ENCODE measurements at places on chromosomes 12 and 14. TPM values are rescaled to one million over a fixed set of nuclear protein-coding genes. Genes with fewer than 3 reads are reported as not detected.

DNA sequence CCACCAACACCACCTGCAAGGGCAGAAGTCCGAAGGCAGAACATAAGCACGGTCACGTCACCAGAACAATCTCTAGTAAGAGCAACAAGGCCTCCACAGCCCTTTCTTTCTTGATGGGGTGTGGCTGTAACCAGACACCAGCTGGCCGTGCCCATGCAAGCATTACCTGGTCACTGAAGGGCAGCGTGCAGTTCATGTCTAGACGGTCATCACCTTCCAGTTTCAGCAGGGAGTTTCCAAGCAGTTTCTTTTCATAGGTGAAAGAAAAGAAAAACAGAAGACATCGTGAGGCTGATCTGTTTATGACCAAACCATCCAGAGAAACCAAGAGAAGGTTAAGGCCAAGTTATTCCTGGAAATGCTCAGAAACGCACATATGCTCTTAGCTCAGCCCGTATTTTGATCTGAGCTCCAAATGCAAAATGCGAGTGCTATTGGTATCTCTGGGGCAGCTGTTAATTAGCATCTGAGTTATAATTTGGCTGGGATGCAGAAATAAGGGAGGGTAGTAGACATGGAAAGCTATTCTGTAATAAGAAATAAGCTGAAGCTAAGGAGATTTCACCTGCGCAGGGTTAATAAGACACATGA, 42.5 kb downstream of the PRKAB1 start:
- DNase-seq: no peak

DLGAP5 gene
- total RNA-seq: 75.4 TPM

KRT71 gene
- not detected for total RNA-seq

DNA sequence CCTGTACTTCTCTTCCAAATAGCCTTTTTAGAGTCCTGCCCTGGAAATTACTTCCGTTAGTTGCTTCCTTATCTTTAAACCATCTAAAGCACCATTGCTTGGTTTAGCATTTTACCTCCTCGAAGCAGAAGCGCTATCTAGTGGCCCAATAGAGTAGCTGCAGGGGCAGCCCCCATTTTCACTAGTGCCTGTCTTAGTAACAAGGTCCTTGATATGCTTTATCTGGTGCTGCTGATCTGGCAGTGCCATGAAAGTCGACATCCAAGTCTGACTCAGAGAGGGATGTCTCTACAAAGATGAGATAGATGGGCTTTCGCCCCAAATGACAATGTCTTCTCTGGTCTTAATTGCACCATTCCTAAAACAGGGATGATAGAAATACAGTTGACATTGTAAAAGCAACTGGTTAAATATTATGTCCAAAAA, 25.0 kb upstream of the CIT start:
- peak; percentile 89 for DNase-seq

ANKS1B gene
- total RNA-seq: 0.54 TPM

DNA sequence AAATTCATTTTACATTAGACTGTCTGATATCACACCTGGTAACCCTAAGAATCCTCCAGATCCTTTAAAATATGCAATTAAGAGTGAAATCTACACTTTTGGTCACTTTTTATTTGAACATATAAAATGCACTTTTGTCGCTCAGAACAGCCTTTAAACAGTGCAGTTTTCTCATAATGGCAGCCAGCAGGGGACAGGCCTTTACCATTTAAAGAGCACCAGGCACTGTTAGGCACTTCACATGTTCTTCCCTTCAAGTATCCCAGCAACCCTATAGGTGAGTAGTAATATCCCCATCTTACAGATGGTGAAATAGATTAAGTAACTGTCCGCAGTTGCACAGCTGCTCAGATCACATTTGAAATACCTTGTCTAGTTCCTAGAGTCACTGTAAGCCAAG, 11.3 kb upstream of the SAMD4A start:
- no peak for DNase-seq

DNA sequence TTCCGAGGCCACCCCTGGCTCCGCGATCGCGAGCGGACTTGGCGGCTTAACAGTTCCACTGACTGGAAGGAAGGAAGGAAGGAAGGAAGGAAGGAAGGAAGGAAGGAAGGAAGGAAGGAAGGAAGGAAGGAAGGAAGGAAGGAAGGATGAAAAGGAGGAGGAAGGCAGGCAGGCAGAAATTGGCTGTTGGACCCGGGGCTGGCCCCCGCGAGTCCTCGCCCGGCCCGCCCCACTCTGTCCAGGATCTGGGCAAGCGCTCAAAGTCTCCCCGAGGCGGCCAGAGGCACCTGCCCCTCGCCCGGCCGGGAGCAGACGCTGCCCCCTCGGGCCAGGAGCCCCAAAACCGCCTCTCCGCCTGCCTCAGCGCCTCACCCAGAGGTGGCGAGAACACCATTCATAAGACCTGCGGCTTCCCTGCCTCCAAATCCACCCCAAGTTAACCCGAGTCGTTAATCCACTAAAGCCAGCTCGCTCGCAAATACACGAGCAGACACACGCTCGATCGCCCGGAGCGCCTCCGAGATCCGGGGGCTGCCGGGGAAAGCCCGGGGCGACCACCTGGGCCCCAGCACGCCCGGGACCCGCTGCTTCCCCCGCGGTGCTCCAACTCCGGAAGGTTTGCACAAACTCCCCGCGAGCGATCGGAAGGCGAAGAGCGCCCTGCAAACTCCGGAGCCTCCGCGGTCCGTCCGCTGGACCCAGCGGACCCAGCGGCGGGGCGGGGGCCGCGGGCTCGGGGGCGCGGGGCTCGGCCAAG, 844 bp downstream of the DPF3 start:
- DNase-seq: peak; percentile 41

DNA sequence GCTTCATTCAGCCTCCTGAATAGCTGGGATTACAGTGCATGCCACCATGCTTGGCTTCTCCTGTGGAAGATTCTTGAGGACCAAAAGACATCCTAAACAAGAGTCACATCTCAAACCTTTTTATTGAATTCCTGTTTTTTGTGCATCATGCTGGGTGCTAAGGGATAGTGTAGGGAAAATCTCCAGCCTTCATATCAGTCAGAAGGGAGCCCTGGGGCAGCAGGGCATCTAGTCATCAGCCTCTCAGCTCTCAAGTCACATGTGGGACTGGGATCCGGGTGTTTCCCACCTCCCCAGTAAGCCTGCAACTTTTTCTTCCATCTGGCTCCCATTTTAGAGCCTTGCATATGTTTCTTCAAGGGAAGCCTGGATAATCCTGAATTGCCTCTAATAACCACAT, 25.1 kb upstream of the OASL start:
- DNase-seq: no peak

- peak; percentile 59 for DNase-seq
These were observed 7.3 kb downstream of the FKBP11 start for GRCh38 chr12:48917857-48918537.

DNA sequence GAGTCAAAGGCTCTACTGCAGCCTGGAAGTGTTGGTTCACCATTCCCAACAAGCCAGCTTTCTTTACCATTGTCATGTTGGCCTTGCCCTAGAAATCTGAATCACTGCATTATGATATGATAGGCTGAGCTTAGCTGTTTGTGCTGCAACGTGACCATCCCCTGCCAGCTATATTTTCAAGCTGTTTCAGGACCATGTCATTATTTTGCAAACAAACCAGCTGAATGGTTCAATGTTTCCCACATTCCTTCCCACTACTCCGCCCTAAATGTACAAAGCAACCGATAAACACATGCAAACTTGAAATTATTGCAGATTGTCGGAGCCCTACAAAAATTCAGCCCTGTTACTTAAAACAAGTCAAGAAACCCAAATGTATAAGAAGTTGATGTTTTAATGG, 136.1 kb downstream of the KICS2 start:
- no peak for DNase-seq

RIMBP2 gene
- not detected for total RNA-seq

DNA sequence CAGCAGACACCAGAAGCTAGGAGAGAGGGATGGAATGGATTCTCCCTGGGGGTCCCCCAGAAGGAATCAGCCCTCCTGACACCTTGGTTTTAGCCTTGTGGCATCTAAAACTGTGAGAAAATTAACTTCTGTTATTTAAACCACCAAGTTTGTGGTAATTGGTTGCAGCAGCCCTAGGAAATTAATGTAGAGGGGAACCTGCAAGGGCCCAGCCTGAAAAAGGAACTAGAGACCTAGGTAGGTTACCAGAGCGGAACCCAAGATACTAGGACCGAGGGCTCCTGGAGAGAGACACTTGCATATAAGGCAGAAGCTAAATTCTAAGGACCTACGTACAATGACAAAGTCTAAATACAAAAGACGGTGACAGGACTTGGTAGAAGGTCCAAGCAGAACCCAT, 8.1 kb upstream of the DENND5B start:
- no peak for DNase-seq

DNA sequence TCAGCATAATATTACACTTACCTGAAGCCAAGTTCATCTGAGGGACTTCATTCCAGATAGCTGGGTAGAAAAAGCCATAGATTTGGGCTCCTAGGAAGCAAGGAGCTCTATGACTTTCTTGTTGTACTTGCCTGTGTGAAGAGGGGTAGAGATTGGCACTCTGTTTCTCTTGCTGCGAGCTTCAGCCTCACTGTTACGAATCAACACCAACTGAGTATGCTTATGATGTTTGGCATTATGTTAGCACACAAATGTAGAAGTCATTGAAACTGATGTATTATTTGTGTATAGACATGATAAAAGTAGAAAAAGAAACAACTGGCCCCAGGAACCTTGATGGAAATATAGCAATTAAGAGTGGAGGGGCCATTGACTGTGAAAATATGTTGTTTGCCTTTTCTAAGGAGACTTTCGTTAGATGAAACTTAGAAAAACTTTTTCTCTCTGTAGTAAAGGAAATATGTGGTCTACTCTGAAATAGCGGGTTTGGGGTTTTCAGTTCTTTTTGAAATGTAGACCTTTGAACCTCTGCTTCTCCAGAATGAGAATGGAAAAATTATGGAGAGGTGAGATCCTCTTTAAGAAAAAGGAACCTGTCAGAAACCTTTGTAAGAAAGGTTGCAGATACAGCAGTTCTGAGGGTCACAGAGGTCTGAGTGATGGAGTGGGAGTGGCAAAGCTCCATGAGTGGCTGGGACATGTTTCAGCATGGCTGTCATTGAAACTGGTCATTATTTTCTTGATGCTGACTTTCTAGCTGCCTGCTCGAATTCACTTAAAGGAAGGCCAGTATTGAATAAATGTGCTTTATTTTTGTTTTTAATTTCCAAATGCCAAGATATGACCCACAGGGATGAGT, 159.9 kb downstream of the GCH1 start:
- peak; percentile 45 for DNase-seq

GRCh38 chr12:9344541-9344940, 136.3 kb upstream of the PZP start:
- no peak for DNase-seq

Measured in activated CD8-positive, alpha-beta T cell treated with anti-CD3 and anti-CD28 coated beads for 36 hours (primary cell).